Subcutaneous preadipocyte (primary cell): ENCODE measurements at places on chromosomes 2 and 18. TPM values are rescaled to one million over a fixed set of nuclear protein-coding genes. Genes with fewer than 3 reads are reported as not detected.

Gene GPR17
- not detected in 2 replicates for total RNA-seq

Gene CENPA
- 14.7 and 16.0 TPM in 2 replicates for total RNA-seq

Gene MFSD2B
- under 0.01 and 0.37 TPM in 2 replicates for total RNA-seq

Gene NAGK
- 25.2 and 34.9 TPM in 2 replicates for total RNA-seq

Gene BOLL
- total RNA-seq, result not detected in 2 replicates

Gene KCNS3
- 0.39 and 1.1 TPM in 2 replicates for total RNA-seq

Gene DSG4
- total RNA-seq, result not detected in 2 replicates

Gene RGPD6
- 20.9 and 32.8 TPM in 2 replicates for total RNA-seq

Gene TNFRSF11A
- under 0.01 and 0.39 TPM in 2 replicates for total RNA-seq

Gene NOP58
- 68.7 and 86.2 TPM in 2 replicates for total RNA-seq

Gene UPP2
- not detected in 2 replicates for total RNA-seq

Gene REG1B
- total RNA-seq, result not detected in 2 replicates

Gene ALPP
- total RNA-seq, result not detected in 2 replicates
